ENCODE measurements at places on chromosomes 16 and 17. TPM values are rescaled to one million over a fixed set of nuclear protein-coding genes. Genes with fewer than 3 reads are reported as not detected.

Gene PRDM7
- total RNA-seq, result not detected

Gene HOXB2
- total RNA-seq, result not detected

Gene TMEM92
- not detected for total RNA-seq

Gene DRC3
- 0.66 TPM for total RNA-seq

Gene KCNJ16
- not detected for total RNA-seq

Gene CCL8
- not detected for total RNA-seq

Gene CCDC154
- total RNA-seq, result not detected

Gene RHBDF1
- total RNA-seq, result 57.0 TPM

Gene GP1BA
- not detected for total RNA-seq

Gene GAST
- not detected for total RNA-seq

Gene DNAH2
- total RNA-seq, result not detected

Gene ALOXE3
- total RNA-seq, result 0.23 TPM

Gene SNAI3
- not detected for total RNA-seq

Gene KRT13
- not detected for total RNA-seq

Gene SHBG
- 0.64 TPM for total RNA-seq

Gene SALL1
- total RNA-seq, result 9.3 TPM

Gene GGT6
- not detected for total RNA-seq

Data from HFFc6 (cell line).